ENCODE measurements at places on chromosomes 3 and 15. TPM values are rescaled to one million over a fixed set of nuclear protein-coding genes. Genes with fewer than 3 reads are reported as not detected.

GRCh38 chr15:100947760-100948429 is 28.7 kb downstream of the LRRK1 start:
- DNase-seq = no peak

Gene MKRN3
- 14.5 TPM for total RNA-seq

Gene DISP2
- 1.8 TPM for total RNA-seq

DNA sequence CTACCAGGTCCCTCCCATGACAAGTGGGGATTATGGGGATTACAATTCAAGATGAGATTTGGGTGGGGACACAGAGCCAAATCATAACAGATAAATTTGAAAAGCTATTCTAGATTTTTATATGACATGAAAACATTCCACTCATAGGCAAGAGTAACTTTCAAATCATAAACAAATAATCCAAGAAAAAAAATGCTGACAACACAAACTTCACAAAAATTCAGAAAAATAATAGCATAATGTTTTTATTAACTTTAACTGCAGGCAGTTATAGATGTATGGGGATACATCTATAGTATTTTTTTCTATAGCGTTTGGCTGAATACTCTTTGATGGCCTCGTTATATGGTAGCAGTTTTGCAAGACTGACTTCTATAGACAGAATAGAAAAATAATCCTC is 243.1 kb downstream of the ADAMTSL3 start:
- no peak for DNase-seq

GRCh38 chr15:29695489-29696167 is 126.6 kb downstream of the TJP1 start:
- no peak for DNase-seq

DNA sequence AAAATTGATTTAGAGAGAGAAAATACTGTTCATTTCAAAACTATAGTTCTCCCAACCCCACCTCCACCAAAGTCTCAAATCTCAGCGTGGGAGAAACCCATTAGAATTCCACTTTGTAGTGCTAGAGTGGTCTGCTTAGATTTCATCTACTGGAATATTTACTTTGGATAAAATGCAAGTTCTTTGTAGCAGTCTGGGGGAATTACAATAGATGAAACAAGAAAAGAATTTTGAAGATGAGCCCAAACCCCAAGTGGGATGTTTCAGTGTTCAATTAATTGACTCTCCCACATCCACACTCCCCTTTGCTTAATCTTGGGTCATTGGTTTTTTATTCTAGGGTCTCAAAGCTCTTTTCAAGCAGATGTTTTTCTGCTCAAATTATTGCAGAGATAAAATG is 97.8 kb downstream of the RPL22L1 start:
- no peak for DNase-seq

DNA sequence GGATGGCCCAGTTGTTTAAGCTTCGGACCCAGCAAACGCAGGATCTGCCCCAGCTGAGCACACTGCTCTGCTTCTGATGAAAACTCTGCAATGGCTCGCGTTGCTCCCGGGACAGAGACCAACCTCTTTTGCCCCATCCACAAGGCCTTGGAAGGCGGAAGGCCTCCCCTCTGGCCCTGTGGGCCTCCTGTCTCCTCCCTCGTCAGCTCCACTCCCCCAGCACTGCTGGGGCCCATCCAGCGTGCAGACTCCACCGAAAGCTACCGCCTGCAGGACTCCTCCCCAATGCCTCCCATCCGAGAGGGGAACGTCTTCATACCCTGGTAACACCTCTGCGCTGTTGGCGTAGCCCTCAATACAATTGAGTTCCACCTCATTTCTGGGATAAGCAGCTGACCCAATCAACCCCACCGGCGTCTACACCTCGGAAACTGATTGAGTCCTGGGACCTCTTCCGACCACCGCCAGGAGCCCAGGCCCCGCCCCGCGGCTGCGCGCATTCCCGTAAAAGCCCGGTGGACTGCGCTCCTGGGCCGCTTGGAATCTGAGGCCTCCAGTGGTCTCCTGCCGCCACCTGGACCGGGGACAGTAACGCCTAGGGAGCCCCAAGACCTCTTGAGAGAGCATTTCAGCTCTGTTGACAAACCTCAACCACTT is at the start of gene PRR23E:
PRR23E (plus strand) TSS at position 556 of the 657 bp plus-strand sequence. CDS start 3,555 bp downstream, outside the sequence.
- no peak for DNase-seq

Gene NSMCE3
- 8.5 TPM for total RNA-seq

DNA sequence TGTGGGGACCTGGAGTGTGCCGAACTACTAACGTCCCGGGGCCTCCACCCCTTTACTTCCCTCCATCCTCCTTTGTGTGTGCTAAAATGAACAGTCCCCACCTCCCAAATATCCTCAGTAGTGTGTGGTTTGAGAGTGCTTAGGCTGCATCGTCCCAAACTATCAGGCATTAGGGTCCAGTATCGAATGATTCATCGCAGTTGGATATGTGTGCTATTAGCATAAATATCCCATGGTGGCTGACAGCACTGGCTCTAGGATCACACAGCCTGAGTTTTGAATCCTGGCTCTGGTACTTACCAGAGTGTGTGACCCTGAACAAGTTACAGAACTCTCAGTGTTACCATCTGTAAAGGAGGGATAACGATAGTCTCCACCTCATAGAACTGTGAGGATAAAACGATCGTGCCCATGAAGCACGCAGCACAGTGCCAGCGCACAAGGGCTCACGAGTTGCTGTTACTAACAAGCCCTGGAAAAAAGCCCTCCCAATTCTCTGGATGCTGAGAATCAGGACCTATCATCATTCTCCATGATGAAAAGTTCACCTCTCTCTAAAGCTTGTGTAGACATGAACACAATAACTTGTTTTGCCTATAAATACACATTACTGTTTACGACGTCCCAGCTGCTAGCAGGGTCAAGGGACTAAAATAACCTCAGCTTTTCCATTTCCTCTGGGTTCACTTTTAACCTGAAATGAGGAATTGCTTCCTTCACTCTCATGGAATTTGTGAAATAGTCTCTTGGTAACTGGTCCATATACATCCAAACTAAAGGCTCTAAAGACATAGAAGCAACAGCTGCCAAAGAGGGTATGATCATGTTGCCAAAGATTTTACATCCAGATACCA is 51.0 kb downstream of the VGLL4 start:
- DNase-seq = no peak

- no peak for DNase-seq
These were observed 41.0 kb upstream of the CAPN7 start for GRCh38 chr3:15165061-15165460.

Gene ATP11B
- 30.3 TPM for total RNA-seq

- DNase-seq = no peak
These were observed 15.7 kb downstream of the ACAN start for GRCh38 chr15:88818920-88819319.

Gene AQP9
- total RNA-seq = not detected
